ENCODE measurements at places on chromosomes 12 and 14. TPM values are rescaled to one million over a fixed set of nuclear protein-coding genes. Genes with fewer than 3 reads are reported as not detected.

DNA sequence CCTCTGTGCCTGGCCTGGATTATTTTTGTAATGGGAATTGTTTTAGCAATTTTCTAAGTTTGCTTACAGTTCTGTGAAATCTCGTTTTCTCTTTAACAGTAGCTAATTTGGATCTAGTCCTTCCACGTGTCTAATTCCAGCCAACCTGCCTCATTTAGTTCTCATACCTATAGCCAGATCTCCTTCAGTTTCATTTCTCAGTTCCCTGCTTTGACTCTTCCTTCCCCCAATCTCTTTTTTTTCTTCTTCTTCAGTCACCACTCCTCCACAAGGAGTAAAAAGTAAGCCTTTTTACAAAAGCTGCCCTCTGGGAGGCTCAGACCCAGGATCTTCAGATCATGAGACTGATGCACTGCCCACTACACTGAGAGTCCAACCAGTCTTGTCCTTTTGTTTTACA lies 1.4 kb downstream of the THTPA start:
- no peak for DNase-seq

- DNase-seq = no peak
Observed at GRCh38 chr12:44654646-44655639, 221.2 kb downstream of the NELL2 start.

DNA sequence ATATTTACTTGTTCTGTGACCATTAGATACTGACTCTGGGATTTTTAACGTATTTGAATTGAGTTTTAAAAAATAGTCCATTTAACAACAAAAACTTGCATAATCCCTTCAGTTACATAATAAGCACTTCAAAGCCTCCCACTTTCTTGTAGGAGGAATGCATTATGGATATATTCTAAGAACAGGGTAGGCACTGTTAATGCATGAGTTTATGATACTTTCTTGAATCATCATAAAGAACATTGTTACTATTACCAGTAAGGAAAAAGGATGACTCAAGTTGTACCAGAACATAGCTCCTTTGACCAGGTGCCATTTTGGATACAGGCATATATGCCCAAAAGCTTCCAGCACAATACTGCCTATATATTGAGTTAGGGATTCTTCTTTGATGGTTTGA lies 671.4 kb downstream of the GALC start:
- DNase-seq = no peak

GRCh38 chr12:2879853-2880252 lies 2.8 kb downstream of the RHNO1 start:
- no peak for DNase-seq

The ART4 gene
- 0.23 TPM for polyA plus RNA-seq
